ENCODE measurements at places on chromosomes 5 and 9. TPM values are rescaled to one million over a fixed set of nuclear protein-coding genes. Genes with fewer than 3 reads are reported as not detected.

The PRRX2 gene
- total RNA-seq = 0.52 TPM

The PCDHA4 gene
- total RNA-seq = not detected

GRCh38 chr5:30981576-30981975 lies 211.9 kb upstream of the CDH6 start:
- no peak for DNase-seq

DNA sequence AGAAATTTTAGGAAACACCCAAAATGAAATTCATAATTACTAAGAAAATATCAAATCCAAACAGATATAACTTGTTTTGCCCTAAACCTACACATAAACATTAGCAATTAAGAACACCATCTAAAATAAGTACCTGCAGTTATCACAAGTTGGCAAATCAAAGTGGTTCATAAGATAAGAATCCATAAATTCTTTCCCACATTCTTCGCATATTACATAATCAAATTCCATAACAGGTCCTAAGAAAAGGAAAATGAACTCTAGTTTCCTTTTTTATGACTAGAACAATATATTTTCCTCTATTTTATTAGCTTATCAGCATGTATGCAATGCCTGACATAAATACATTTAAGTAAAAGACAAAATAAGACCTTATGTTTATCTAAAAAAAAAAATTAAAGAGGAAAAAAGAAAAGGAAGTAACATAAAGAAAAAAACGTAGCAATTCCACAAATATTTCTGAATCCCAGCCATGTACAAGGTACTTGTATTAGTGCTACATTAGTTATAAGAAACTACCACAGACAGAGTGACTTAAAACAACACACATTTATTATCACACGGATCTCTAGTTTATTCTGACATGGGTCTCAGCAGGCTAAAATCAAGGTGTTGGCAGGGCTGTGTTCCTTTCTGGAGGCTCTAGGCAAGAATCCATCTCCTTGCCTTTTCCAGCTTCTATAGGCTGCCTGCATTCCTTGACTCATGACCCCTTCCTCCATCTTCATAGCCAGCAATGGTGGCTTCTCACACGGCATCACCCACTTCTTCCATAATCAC lies 7.5 kb downstream of the XPA start:
- DNase-seq = no peak

GRCh38 chr9:95003689-95004410 lies 277.4 kb downstream of the AOPEP start:
- peak; percentile 59 for DNase-seq

GRCh38 chr9:94905606-94906005 lies 179.1 kb downstream of the AOPEP start:
- no peak for DNase-seq

GRCh38 chr9:131298341-131298740 lies 8.8 kb downstream of the PLPP7 start:
- DNase-seq = no peak

DNA sequence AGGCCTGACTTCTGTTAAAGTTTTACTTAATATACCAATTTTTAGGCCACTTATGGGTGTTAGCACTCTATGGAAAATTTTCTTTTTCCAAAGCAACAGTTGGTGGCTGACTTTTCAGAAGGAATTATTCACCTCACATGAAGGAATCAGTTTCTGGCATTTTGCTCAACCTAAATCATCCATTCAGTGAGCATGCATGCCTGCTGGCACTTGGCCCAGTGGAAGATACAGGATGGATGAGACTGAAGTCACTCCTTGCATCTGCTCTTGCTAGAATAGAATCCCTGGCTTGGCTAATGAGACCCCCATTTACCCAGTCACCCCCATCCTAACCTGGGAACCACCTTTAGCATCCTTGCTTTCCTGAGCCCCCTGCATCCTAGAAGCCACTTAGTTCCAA lies 131.7 kb downstream of the WDR41 start:
- DNase-seq = no peak

DNA sequence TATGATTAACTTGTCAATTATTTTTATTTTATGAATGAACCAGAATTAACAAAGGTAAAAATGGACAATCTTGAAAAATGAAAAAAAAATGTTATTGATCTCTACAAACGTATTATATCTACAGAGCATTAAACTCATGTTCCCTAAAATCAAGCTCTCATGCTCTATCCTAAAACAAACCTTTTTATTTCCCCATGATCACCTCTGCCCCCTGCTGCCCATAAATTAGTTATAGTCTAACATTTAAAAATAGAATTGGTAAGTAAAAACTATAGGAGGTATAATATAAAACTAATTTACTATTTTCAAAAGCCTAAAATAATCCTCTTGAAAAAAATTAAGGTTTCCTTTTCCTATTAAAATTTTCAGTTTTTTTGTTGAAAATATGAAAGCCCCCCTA lies 168.0 kb upstream of the POU5F2 start:
- no peak for DNase-seq

- peak; percentile 55 for DNase-seq
Observed at GRCh38 chr9:36873247-36873875, 160.7 kb downstream of the PAX5 start.

- DNase-seq = no peak
Observed at GRCh38 chr9:101324245-101324804, 60.5 kb downstream of the BAAT start.

DNA sequence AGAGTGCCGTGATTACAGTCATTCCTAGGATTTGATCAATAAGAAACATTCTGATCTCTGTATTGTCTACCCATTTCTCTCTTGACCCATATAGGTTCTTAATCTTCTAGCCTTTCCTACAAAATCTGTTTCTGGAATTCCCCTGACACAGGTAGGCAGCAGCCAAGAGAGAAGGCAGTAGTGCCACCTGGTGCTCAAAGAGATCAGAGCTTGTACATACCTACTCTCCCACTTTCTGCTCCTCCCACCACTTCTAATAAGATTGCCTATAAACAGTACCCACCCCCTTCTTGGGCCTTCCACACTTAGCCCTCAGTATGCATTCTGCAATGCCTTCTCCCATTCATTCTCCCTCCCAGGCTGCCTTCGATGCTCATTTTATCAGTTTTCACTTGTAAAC lies 117.4 kb upstream of the RORB start:
- DNase-seq = no peak

Data from psoas muscle (tissue), 8 donors.